DMS79 (cell line): ENCODE measurements at places on chromosomes 2 and 18.

GRCh38 chr2:14322306-14322705, 310.2 kb upstream of the LRATD1 start:
- DNase-seq, result no peak

GRCh38 chr2:56705713-56706112, 521.9 kb downstream of the CCDC85A start:
- no peak for DNase-seq

DNA sequence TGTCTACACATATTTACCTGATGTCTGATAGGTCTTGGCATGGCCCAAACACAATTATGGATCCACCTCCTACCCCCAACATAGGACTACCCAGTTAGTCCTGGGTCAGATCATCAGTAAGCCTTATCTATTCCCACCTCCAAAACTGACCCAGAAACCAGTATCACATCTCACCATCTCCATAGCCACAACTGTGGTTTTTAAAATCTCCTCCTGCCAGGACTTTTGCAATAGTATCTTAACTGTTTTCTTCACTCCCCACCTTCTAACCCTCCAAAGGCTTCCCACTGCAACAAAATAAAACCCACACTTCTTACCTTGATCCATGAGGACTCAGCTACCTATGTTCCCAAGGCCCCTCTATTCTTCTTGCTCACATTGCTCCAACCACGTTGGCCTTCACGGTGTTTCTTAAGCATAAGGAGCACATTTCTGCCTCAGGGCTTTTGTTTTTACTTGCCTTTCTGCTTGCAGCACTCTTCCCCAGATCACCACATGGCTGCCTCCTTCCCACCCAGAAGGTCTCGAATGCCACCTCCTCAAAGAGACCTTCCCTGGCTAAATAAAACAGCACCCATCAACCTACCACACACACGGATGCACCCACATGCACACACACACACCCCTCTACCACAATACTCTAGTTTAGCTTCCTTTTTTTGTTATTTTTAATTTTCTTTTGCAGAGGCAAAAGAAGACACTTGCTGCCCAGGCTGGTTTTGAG, 125.9 kb upstream of the SLC1A4 start:
- no peak for DNase-seq

DNA sequence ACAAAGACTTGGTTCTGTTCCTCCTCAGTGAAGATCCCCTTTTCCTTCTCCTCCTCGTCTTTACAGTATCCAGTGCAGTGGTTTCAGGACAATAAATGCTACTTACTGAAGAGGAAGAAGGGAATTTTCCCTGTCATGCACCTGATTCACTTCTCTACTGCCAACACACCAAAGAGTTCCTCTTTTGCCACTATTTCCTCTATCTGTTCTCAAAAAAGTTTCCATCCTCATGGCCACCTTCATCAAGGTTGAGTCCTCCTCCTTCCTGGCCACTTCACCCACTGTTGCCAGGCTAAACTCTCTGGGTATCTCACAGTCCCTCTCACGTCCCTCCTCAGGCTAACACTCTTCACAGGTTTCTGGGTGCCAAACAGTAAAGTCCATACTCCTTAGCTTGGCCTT, 41.7 kb downstream of the PLEKHM3 start:
- no peak for DNase-seq

DNA sequence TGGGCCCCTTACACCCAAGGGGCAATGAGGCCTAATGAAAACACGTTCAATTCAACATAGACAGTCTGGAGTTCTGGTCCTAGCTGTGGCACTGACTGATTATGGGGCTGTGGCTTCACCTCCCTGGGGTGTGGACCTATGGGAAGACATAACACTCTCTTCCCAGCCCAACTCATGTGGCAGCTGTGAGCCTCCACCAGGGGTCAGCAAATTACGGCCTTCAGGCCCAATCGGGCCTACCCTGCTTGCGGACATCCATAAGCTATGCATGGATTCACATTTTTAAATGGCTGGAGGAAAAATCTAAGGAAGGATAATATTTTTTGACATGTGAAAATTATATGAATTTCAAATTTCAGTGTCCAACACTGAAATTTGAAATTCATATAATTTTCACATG, 101.3 kb downstream of the LOXHD1 start:
- DNase-seq, result no peak

DNA sequence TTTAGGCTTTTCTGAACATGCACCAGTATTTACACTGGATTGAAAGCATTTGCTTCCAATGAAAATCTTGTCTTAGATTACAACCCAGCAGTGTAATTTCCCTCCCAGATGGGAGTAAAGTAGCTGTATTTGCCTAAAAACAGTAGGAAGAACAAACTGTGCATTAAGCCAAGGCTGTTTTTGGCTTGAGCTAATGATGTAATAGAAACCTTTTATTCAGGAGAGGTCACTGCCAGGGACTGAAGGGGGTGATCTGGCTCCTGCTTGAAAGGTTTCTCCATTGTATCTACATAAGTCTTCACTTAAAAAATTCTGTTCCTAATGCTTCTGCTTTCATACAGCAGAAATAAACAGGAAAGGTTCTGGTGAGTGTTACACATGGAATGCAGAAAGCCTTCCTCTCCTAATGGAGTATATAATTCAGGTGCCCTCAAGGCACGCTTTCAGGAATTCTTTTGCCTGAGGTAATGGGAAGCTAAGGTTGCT, 74.4 kb downstream of the MEIS1 start:
- no peak for DNase-seq

- DNase-seq, result no peak
These were observed 70.2 kb upstream of the LYPD6B start for GRCh38 chr2:148968301-148968700.

GRCh38 chr18:6158958-6159357, 255.8 kb downstream of the L3MBTL4 start:
- no peak for DNase-seq

GRCh38 chr18:12257996-12258718, 4.0 kb downstream of the CIDEA start:
- no peak for DNase-seq

DNA sequence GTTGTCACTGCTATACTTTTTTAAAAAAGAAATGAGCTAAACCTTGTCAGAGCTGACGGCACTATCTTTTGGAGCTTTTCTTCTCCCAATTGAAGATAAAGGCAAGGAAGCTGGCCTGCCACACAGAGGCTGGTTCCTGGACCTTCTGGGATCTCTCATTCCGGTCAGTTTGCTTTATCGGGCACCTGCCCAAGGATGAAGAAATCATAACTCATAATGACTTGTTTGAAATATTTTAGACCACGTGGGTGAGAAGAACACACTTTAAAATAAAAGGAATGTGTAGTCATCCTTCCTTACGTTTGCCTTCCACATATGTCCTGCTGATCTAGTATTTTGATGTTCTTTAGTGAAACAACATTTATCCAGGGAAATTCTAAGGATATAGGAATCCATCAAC, 535.7 kb downstream of the DCC start:
- DNase-seq, result no peak

GRCh38 chr2:182866461-182867406, at the start of gene FRZB:
Gene FRZB (minus strand): TSS chr2:182866637. CDS start chr2:182866552, 85 bp downstream.
- peak; percentile 68 for DNase-seq

DNA sequence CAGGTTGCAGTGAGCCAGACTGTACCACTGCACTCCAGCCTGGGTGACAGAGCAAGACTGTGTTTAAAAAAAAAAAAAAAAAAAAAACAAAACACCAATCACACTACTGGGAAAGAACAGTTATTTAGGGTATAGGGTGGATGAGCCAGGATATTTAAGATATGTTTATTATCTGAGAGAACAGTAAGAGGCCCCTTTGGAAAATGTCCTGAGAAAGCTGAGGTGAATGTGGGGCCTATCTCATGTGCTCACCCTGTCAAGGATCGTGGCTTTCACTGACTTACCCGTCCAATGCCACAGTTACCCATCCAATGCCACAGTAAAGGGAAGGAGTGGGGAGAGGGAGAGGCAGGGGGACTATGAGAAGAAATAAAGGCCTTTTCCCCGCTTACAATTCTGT, 19.9 kb upstream of the ENOSF1 start:
- DNase-seq, result no peak

- DNase-seq, result peak; percentile 55
These were observed 31.4 kb upstream of the YPEL5 start for GRCh38 chr2:30115141-30115980.

- no peak for DNase-seq
These were observed 370.8 kb downstream of the TMEM182 start for GRCh38 chr2:103132536-103133217.

DNA sequence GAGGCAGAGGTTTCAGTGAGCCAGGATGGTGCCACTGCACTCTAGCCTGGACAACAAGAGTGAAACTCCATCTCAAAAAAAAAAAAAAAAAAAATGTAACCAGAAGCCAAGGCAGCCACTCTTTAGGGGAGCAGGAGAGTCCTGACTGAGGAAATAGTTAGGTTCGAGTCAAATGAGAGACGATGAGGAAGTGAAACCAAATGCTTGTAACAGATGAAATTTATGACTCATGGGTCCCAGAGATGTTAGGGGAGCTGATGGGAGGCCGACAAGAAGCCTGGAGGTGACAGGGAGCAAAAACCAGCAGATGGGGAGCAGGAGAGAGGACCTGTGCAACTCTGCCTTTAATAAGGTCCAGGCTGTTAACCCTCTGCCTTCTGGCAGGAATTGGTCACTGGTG, 756.1 kb upstream of the DDX18 start:
- no peak for DNase-seq

DNA sequence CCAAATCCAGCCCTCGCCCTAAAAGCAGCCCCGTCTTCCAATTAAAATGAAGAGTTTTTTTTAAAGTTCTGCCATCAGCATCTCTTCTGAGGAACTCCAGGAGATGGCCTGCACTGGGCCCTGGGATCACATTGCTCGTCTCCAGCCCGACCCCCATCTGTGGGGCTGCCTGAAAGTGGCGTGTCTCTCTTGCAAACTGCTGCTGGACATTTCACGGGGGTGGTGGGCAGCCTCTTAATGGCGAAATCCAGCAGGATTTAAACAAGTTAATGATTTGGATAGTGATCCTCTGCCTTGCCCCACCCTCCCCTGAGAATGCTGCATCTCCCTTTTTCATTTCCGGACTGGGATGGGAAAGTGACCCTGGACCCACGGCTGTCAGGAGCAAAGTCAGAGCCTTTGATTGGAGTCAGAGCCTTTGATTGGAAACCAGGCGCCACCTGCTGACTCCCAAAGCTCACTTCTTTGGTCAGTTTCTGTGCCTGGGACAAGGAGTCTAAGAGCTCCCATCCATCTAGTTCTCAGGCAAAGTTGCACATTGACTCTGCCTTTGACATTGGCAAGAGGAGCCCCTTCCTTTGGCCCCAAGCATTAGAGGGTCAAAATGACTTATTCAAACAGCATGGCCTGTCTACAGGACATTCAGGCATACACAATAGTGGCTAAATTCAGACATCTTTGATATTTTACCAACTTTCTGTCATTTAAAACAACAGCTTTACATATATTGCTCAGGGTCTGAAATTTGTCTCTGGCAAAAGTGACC, 155.2 kb downstream of the SH3BP4 start:
- peak; percentile 17 for DNase-seq

DNA sequence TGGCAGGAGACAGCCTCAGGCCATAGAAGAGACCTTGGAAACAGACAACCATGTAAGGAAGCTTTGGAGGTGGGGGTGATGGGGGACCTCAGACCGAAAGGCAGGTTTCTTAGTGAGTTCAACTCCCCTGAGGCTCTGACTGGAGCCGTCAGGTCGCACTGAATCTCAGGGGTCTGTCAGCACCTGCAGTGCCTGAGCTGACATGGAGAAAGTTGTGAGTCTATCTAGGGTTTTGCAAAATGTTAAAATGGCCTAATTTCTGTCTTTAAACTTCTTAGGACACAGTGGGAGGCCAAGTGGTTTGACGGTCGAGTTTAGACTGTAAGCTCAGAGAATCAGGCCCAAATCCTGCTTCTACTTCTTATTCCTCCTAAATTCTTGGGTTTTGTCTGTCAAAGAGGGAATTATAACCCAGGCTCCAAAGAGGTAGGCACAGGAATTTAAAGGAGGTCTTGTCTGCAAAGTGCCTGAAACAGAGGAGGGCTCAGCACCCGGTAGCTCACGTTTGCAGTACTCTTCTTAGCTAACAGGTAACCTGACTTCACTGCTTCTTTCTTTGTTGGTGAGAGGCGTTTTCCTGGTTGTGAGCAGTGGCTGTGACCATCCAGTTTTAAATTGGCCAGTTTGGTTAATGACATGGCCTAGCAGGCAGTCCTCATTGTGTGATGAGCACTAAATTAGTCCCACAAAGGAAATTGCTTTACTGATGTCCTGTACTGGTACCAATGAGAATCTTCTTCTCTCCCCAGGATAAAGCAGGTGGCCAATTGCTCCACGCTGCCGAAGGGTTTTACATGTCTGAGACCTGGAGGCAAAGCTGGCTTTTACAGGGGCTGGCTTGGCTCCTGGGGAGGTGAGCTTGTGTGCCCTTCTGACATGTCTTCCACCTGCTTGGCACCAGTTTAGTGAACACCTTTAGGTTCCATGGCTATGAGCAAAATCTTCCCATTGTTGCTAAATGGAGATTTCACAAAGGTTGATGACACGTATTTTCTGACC, 95.7 kb downstream of the MYCN start:
- no peak for DNase-seq

GRCh38 chr2:47653036-47653435, 129.9 kb upstream of the MSH6 start:
- DNase-seq, result no peak

DNA sequence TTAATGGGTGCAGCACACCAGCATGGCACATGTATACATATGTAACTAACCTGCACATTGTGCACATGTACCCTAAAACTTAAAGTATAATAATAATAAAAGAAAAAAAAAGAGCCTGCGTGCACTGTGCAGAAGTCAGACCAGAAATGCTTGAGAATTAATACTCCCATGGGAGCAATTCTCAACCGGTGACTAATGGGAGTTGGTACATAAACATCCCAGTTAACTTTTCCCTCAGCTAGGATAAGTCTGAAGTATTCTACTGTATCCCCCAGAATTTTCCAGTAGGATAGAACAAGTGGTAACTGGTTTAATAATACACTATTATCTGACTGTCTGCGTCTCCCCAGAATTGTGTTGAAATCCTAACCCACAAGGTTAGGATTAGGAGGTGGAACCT, 113.6 kb upstream of the COL5A2 start:
- DNase-seq, result no peak

DNA sequence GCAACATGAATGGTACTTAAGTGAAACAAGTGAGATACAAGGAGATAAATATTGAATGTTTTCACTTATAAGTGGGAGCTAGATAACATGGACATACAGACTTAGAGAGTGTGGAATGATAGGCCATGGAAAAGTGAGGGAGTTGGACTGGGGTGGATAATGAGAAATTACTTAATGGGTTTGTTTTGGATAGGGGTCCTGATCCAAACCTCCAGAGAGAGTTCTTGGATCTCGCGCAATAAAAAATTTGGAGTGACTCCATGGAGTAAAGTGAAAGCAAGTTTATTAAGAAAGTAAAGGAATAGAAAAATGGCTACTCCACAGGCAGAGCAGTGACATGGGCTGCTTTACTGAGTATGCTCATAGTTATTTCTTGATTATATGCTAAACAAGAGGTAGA, 508.9 kb downstream of the CNTNAP5 start:
- no peak for DNase-seq

GRCh38 chr2:173238385-173238784, 116.3 kb upstream of the CDCA7 start:
- no peak for DNase-seq

DNA sequence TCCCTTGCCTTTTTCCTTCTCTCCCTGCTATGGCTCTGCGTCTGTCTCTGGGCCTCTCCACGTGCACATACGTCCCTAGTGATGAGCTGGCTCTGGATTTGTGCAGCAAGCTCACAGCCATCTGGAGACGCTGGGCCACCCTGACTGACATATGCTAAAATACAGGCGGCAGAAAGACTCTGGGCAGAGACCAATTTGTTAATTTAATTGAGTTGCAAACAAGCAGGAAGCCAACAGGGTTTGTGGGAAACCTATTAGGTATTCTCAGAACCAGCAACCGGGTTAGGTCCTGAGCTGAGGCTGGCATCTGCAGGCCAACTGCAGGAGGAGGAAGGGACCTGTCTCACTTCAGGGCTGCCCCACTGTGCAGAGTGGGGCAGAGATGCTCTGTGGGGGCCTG, 53.5 kb upstream of the SMAD2 start:
- no peak for DNase-seq
